AG08396 (cell line): ENCODE measurements at places on chromosomes 1 and 21.

- DNase-seq, result peak; percentile 46
These were observed 25.7 kb upstream of the BACE2 start for GRCh38 chr21:41142051-41142795.

- no peak for DNase-seq
These were observed 22.4 kb downstream of the HUNK start for GRCh38 chr21:31895077-31895835.

- no peak for DNase-seq
These were observed 134.7 kb downstream of the DMRTB1 start for GRCh38 chr1:53593758-53594380.

GRCh38 chr1:43008115-43009060 is 49.7 kb upstream of the SLC2A1 start:
- DNase-seq, result no peak

GRCh38 chr1:53982034-53982762 is 35.8 kb downstream of the LDLRAD1 start:
- peak; percentile 69 for DNase-seq

DNA sequence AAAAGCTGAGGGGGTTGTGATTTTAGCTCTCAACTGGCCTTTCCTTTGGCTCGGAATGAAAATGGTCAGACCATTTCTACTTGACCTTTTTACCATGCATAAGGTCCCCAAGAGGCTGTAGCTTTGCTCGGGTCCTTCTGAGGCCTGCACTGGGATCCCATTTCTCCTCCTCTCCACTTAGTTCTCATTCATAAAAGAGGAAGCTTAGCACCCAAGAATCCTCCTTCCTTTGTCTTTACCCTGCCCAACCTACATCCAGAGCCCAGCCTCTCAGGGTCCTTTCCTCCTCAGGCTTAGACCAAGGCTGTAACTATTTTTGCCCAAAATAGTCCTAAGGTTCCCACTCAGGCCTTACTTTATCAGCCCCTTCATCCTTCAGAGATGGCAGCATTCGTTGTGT is 6.0 kb upstream of the SLC27A3 start:
- DNase-seq, result no peak

DNA sequence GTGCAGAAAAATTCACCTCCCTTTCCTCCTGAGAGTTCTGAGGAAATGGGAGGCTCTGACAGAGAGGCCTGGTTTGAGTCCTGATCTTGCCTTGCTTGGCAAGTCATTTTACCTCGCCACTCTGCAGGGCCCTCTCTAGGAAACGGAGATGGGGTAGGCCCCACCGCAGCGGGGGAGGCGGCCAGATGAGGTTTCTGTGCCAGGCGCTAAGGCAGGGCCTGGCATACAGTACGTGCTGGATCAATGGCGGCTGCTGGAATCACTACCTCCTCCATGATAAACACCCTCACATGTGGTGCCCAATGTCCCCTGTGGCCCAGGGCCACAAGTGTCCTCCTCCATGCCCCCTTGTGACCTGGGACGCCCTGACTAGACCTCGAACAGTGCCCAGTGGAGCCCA is 499 bp upstream of the PLEKHG5 start:
- DNase-seq, result no peak
